ENCODE measurements at places on chromosomes 3 and 15.

GRCh38 chr3:55688154-55688553, 201.0 kb upstream of the WNT5A start:
- no peak for DNase-seq

GRCh38 chr3:128281056-128281455, 127.8 kb downstream of the EEFSEC start:
- DNase-seq, result no peak

GRCh38 chr3:71513081-71513480, 70.4 kb downstream of the FOXP1 start:
- no peak for DNase-seq

DNA sequence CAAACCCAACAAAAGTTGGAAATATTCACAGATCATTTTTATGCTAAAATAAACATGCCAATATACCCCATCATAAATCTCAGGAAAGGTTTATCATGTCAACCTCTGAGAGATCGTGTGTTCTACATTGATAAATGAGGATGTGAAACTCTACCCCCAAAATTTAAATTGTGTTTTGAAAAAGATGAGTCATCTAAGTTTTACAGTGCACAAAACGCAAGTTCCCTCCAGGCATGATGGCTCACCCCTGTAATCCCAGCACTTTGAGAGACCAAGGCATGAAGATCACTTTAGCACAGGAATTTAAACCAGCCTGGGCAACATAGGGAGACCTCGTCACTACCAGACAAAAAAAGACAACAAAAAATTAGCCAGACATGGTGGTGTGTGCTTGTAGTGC, 1487.0 kb upstream of the GBE1 start:
- no peak for DNase-seq

DNA sequence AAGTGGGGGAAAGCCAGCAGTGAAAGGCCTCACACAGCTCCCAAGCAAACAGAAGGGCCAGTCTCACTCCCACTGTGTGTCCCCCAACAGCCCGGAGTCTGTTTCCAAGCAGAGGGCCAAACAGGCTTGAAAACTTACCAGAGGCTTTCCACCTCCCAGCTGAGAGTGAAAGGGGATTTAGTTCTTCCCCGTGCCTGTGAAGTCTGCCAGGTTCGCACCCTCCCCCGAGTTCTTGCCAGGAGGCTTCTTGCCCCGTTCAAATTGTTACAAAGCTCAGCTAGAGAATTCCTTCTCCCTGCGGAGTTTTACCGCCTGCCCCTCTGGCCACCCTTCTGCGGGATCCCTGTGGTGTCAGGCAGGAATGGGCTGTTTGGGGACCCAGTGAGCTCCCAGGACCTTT, 68.0 kb upstream of the WNT7A start:
- DNase-seq, result no peak

DNA sequence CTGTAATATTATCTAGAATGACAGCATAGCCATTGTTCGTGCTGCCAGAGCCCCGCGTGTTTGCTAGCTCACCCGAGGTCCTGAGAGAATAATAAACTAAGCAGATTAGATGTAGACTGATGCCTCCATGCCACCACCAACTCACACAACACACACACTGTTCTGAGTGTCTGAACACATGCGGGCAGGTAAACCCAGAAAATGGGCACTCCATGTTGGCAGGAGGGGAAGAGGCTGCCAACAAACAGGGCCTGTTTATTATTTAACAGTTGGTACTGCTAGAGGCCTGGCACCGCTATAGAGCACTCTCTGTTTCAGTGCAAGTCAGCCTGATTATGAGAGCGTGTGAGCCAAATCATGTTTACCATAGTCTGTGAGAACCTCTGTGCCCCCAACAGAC, 299.0 kb downstream of the ZBTB20 start:
- DNase-seq, result peak; percentile 80

GRCh38 chr3:133932009-133932408, 36.3 kb upstream of the RAB6B start:
- no peak for DNase-seq

GRCh38 chr15:31458596-31459399, 132.2 kb downstream of the KLF13 start:
- DNase-seq, result no peak

DNA sequence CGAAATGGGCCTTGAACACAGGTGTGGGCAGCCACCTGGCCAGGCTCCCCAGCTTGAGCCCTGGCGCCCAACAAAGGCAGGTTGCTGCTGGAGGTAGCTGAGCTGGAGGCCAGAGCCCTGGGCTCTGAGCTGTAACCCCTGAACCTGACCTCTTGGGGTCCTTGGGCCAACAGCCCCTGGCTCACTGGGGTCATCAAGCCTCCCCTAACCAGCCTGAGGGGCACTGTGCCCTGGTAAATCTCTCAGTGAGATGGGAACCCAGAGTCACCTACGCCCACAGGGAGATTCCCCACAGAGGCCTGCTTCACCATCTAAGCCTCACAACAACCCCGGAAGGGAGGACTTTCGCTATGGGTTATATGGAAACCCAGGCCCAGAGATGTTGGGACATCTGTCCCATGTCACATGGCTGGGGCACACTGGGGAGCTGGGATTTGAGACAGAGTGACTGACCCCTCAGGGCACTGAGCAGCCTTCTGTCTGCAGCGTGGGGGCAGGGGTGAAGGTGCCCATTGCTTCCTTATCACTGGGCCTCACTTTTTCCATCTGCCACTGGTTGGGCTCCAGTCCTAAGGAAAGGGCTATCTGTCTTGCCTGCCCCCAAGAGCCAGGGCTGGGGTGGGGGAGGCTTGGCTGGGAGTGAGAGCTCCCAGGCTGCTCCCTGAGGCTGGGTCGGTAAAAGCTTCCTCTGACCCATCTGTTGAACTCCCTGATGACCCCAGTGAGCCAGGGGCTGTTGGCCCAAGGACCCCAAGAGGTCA, 59.1 kb downstream of the IQSEC1 start:
- no peak for DNase-seq

DNA sequence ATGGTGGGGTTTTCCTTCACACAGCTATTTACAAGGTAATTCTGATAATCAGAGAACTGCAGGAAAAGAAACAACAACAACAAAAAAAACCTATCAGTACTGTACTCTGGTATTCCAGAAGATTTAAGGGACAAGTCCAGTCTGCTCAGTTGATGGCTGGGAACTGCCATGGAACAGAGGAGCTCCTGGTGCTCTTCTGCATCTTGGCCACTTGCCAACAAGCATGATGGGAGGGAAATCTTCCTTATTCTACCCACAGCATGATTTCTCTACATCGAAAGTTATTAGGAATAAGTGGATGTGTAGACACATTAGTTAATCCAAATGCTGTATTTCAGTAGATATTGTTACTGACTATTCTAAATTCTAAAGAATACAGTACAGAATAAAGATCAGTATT, 51.7 kb downstream of the RASGRP1 start:
- no peak for DNase-seq

- no peak for DNase-seq
Measured at GRCh38 chr3:14684447-14684846, 9.5 kb downstream of the C3orf20 start.

GRCh38 chr3:74200952-74201351, 413.5 kb downstream of the CNTN3 start:
- no peak for DNase-seq

DNA sequence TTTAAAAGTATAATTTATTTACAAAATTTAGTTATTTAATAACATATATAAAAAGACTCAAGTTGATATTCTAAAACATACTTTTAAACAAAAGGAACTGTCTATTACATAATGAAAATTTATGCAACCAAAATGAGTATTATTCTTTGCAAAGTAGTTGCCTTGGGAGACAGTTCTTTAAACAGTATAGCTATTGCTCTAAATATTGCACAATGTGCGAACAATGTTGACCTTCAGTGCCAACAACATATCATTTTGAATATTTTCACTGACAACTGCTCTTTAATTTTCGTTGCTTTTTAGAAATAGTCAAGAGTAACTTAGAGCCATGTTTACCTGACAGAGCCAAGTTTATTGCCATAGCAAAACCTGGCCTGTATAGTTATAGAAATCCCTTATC, 124.9 kb downstream of the ZBTB20 start:
- DNase-seq, result no peak

DNA sequence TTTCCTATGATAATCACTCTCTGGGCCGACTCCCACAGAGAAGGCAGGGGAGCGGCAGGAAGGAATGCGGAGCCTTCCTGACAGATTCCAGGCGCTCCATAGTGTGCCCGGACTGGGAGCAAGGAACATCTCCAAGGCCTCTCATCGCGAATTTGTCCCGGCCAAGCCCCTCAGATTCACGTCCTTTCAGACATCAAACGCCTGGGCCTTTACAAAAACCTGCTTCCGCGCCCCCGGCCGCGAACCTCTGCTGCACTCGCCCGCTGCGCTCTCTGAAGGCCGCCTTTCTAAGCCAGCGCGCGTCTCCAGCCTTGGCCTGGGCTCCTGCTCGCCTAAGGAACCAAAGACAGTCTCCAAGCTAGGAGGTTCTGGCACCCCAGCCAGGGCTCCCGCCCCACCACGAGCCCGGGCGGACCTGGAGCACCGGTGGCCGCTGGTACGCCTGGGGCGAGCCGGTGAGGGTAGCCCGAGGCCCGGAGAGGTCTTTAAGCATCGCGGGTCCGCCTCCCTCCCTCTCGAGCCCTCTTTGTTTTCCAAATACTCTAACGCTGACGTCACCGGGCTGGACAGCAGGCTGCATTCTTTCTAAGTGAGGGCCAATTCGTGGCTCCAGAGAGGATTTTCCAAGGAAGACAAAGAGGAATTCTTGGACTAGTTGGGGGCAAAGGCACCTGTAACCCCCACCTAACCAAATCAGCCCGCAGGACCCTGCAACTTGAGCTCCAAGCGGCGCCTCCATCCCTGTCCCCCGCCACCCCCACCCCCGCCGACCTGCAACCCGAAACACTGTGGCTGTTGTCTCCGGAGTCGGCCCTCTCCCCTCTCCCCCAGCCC, 759 bp downstream of the AMOTL2 start:
- no peak for DNase-seq

GRCh38 chr3:99119385-99119784, 217.9 kb upstream of the DCBLD2 start:
- no peak for DNase-seq

DNA sequence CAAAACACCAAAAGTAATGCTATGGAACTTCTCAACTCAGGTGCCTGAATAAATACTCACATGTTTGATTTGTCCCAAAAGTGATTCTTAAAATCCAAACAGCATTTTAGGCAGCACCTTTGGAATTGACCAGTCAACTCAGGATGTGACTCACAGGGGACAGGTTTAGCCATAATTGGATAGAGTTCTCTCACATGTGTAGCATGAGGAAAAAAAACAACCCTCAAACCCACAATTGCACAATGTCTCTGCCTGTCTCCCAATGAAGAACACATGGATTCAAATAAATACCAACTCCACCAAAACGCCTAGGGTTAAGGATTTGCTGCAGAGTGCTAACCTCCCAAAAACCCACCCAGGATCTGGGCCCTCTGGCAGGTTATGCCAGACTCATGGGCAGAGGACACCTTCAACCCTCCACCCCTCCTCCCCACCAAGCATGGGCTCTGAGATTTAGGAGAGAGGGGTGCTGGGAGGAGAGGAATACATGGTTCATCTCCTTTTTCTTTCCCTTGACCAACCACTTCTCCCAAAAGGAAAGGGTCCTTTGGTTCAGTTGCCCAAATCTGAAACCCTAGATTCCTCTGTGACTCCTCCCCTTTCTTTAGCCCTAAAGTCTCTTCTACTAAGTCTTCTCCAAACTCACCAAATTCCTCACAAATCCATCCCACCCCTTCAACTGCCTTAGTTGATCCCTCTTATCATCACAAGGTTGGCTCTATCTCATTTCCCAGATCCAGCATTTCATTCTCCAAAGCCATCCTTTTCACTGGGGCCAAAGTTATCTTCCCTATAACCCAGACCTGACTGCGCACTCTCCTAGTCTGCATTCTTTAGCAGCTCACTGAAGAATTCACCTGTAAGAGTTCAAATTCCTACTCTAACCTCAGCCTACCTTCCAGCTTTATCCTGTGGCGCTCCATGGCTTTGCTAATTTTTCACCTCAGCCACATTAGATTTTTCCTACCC, 7.7 kb downstream of the RYK start:
- no peak for DNase-seq

DNA sequence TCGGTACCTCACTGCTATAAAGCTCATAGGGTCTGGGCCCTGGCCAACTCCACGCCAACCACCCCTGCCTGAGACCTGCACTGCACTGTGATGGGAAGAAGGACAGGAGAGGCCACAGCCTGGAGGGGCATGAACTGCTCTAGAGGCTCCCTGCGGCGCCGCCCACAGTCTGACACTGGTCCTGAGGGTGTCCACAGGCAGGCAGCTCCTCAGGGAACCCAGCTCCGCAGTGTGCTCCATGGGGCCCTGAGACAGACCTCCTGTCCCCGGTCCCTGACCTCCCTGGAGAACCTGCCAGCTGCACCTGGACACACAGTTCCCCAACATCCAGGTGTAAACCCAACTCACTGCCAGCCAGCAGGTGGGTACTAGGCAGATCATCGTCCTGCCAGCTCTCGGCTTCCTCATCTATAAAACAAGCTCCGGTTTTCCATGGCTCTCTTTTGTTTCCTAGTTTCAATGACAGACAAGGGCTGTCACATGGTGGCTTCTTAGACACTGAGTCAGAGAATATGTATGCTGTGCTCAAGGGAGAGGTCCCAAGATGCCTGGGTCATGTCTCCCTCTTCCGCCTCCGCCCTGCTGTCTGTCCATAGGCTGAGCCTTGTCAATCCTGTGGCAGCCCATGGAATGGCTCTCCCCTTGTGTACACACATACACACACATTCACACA, 5.1 kb upstream of the HAPLN3 start:
- no peak for DNase-seq
